ENCODE measurements at places on chromosomes 3 and 15. TPM values are rescaled to one million over a fixed set of nuclear protein-coding genes. Genes with fewer than 3 reads are reported as not detected.

DNA sequence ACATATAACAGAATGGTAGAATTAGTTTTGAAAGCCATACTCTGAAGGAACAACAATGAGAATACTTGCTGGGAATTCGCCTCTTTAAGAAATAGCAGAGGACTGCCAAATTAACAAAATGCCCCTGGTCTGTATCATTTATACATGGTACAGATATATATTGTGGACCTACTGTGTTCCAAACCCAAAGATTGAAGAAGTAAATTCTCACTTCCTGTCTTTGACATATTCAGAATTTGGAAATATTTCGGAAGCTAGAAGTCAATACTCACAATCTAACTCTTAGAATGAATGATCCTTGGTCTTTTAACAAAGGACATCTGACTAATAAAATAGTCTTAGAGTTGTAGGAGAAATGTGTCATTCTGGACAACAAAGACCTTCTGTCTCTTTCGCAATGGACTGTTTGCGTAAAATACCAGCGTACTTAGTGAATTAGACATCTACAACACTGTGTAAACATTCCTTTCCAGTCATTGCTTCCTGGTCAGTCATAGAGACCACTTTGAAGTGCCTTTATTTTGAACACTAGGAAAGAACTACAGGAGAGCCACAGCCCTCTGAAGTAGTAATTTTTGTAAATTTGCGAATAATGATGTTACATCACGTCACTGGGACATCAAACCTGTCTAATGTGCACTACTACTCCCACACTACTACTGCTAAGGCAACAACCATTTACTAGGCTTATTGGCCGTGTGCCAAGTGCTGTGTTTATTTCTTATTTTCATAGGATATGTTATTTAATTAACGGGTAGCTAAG is 68.0 kb downstream of the CHL1 start:
- no peak for ATAC-seq

DNA sequence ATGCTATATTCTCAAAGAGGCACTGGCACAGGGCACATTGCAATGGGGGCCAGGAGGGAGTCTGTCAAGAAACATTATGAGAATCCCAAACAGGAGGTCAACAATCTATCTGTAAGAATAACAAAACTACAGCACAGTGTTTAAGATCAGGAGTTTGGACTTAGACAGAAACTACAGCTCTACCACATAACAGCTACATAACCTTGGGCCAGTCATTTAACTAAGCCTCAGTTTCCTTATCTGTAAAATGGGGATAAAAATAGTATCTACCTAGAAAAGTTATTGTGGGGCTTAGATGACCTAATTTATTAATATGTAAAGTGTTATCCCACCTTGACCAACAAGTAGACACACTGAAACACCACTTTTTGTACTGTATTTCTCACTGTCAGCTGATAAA is 9.9 kb downstream of the B4GALT4 start:
- no peak for ATAC-seq

GRCh38 chr15:101536875-101537405 is 47.4 kb upstream of the PCSK6 start:
- no peak for ATAC-seq

- no peak for ATAC-seq
Measured at GRCh38 chr3:28234454-28234853, 7.0 kb upstream of the CMC1 start.

DNA sequence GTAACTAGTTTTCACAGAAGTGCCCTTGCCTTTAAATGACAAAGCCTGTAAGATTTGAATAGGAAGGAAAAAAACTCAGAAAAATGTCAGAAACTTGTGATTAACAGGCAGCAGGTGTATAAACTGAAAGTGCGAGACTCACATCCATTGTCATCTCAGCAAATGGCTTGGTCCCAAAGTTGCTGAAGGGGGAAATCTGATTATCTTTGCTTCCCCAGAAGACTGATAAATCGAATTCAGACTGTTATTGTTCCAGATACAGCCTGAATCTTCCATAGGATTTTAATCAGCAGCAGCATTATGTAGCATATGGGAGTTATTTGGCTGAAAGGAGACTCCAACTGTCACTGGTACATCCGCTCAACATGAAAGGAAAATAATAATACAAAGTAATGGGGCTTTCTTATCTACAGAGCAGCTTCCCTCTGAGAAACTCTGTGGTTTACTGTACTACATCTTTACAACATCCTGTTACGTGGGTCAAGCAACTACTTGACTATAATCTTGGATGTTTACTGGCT is 550.4 kb upstream of the CCDC54 start:
- ATAC-seq: no peak

GRCh38 chr3:101143012-101143411 is 149.8 kb upstream of the ABI3BP start:
- peak; percentile 28 for ATAC-seq

DNA sequence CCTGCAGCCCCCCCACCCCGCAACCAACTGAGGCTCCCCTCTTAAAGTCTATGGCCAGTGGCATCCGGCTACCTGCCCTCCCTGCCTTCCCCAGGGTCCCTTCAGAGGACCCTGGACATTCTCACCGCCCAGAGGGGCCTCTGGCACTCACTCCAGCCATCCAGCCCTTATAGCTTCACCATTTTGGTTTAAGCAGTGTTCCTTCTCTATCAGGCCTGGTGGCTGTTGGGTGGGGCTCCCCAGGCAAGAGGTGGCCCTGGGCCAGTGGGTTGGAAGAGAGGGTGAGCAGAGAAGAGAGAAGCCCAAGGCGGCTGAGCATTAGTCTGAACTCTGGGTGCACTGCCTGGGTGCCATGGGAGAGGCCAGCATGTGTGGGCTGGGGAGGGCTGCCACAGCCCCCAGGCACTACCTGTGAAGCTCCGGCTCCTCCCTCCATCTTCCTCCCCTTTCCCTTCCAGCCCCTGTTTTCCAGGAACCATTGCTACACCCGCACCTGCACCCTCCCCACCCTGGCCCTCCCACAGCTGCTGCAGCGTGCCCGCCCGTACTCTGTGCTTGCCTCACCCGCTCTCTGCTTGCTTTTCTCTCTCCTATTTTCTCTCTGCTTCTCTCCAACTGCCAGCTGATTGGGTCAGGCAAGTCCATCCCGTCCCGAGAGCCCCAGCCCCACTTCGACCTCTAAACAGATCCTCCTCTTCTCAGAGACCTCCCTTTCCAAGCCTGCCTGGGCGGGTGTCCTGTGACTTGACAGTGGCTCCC is 168.2 kb downstream of the TBC1D2B start:
- no peak for ATAC-seq

The KBTBD13 gene
- total RNA-seq: not detected

The ACKR4 gene
- 3.2 TPM for total RNA-seq

The OXSR1 gene
- total RNA-seq: 41.0 TPM

GRCh38 chr3:160950542-160950941 is 154.6 kb downstream of the B3GALNT1 start:
- ATAC-seq: no peak

DNA sequence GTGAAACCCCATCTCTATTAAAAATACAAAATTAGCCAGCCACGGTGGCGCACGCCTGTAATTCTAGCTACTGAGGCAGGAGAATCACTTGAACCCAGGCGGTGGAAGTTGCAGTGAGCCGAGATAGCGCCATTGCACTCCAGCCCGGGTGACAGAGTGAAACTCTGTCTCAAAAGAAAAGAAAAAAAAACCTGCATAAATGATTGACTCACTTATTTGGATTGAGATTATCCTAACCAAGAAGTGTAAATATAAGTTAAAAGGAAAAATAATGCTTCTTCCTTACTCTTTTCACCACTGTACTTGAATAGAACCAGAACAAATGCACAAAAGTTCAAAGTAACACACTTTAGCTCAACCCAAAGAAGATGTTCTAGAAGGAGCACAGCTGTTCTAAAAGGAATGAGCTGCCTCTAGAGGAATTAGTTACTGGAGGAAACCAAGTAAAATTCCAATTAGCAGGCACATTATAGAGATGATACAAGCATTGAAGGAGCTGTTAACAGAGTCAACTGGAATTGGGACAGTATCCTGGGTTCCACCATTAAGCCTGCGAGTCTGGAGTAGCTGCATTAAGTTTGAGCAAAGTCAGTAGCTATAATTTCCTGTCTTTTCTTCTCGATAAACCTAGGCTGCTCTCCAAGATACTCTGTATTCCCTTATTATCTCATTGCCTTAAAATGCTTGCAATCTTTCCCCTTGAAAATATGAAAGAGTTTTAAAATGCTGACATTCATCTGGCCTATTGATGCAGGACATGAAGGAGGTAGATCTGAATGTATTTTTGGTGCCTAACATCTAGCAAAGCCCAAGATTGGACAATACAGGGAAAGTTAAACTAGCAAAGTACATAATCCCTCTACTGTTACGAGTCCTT is 9.5 kb downstream of the MTHFS start:
- ATAC-seq: no peak

The FBN1 gene
- 266 TPM for total RNA-seq

DNA sequence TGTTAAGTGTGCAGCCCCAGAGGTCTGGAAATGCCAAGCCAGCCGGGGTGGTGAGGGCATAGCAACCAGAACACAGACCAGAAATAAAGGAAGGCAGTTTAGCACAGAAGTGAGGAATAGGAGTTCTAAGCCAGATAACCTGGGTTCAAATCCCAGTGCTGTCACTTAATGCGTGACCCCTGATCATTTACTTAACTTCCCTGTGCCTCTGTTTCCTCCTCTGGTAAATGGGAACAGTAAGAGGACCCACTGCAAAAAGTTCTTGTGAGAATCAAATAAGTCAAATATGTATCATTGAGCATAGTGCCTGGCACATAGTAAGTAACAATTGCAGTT is 125.2 kb upstream of the ARHGEF3 start:
- ATAC-seq: no peak

- no peak for ATAC-seq
Measured at GRCh38 chr15:62983956-62984355, 58.6 kb upstream of the TPM1 start.

All from gastroesophageal sphincter (tissue), 4 donors.